Right ventricle myocardium inferior (tissue), 1 donor: ENCODE measurements at places on chromosomes 6 and 20.

DNA sequence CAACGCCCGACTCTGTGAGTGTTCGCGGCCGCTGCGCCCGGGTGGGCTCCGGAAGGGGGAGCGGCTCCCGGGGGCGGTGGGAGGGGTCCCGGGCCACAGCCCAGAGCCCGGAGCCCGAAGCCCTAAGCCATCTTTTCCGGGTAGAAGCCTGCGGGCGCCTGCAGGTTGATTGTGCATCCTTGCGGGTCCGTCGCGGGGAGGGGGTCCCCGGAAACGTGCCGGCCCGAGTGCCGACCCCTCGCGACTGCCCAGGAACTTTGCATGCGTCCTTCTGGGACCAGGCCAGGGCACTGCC lies 413 bp downstream of the PTPRA start:
- peak; percentile 82 for DNase-seq

DNA sequence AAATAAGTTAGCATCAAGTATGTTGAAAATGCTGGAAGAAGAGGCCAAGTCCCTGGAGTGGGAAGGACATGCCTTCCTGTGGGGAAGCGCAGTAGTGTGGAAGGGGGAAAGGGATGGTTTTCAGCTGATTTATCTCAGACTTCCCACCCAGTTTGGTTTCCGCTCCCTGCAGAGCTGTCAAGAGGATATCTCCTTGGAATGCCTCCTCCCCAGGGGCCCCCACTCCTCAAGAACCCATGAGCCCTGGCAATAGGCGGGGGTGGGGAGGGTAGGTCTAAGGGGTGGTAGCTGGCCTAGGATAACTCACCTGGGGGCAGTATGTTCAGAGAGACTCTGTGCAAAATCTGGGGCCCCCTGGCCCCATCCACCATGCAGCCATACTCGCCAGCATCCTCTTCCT lies 696 bp downstream of the TREML1 start:
- DNase-seq: no peak

DNA sequence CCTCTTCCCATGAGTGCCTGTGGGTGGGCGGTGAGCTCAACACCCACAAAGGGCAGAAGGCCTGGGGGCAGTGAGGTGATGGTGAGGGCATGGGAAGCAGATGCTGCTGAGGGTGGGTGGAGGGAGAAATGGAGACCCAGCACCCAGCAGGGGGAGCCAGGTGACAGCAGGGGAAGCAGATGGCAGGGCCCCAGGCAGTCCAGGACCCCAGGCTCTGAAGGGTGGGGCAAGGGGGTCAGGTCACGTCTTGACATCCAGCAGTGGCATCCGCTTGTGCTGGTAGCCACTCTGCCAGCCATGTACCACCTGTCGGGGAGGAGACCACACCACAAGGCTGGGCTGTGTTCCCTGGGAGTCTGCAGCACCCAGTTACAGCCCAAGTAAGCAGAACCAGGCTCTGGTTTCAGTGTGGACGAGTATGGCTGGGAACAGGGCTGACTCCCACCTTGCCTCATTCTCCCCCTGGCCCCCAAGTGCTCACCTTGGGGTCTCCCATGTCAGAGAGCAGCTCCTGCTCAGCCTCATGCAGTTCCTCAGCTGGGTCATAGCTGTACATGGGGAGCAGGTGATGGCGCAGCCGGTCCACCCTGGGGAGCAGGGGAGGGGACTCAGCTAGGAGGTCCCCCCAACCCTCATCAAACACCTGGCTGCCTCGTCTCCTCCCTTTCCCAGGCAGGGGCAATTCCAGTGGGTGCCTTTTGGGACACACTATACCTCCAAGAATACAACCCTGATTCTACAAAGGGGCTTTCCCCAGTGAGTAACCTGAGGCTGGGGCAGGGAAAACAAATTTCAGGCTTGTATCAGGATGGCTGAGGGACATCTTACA lies 2.0 kb downstream of the SMIM29 start:
- DNase-seq: peak; percentile 69

GRCh38 chr6:137015943-137016342 lies 28.8 kb downstream of the IL20RA start:
- DNase-seq: no peak

DNA sequence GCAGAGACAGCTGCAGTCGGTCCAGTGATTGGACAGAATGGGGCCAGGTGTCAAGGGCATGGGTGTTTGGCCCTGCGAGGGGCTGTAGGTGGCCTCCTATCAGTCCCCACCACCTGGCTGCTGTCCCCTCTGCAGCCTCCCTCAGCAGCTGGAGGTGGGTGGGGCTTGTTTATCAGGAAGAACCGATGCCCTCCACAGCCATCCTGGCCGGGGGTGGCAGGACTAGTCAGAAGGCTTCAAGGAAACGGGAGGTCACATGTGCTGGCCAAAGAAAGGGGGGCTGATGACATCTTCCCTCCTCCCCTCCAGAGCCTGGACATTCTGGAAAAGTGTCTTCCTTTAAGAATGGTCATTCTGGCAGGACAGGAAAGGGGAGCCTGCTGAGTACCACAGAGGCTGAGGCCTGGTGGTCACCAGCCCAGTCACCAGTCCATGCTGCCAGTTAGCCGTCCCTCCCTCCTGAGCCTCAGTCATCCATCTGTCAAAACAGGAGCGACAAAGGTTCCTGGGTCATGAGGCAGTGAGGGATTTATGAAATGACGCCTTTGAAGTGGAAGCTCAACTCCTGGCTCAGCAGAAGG lies 4.1 kb downstream of the FAM210B start:
- no peak for DNase-seq

GRCh38 chr6:711925-712324 lies 19.0 kb upstream of the EXOC2 start:
- DNase-seq: no peak

DNA sequence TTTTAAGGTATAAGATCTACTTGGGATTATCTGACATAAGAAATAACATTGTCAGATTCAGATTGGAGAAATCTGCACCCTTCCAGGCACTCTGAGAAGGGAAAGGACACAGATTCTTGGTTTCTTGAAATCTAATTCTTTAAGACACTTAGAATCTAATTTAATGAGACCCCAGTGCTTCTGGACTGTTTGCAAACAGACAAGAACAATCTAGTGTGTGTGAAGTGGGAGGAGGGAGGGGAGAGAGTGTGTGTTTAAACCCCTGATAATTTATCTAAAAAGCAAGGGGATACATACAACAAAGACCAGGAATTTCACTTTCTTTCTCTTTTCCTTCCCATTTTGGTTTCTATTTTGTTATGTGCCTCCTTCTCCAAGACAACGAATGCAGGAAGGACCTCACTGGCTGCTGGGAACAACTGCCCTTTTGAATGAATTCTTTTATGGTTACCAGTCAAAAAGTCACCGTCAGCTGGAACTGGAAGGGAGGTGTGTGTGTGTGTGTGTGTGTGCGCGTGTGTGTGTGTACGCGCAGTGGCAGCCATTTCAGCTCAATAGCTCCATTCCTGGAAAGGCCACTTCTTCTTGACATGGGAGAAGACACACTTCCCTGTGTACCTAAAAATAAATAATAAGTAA lies 129.4 kb downstream of the BCAS1 start:
- DNase-seq: no peak
